ENCODE measurements at places on chromosomes 16 and 17. TPM values are rescaled to one million over a fixed set of nuclear protein-coding genes. Genes with fewer than 3 reads are reported as not detected.

DNA sequence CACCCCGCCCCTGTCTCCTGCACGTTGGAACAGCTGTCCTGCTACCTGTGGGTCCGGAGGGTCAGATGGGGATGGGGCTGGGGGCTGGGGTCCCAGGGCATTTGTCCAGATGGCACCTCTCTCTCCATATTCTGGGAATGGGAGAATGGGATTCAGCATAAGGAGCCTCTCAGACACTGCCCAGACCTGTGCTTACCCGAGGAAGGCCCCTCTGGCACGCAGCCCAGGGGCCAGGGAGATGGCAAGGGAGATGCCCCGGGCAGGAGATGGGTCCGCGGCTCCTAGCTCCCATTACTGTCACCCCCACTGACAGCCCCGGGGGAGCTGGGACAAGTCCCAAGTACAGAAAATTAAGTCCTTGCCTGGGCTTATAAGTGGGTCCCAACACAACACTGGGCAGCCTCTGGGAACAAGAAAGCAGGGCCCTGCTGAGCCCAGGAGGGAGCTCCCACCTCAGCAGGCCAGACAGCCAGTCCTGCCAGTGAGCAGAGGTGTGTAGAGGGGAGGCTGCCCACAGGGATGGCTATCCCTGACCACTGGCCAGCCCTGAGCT, 1.8 kb downstream of the VASN start:
- DNase-seq, result no peak

GRCh38 chr17:38738007-38738662, 8.0 kb downstream of the CISD3 start:
- DNase-seq, result no peak

DNA sequence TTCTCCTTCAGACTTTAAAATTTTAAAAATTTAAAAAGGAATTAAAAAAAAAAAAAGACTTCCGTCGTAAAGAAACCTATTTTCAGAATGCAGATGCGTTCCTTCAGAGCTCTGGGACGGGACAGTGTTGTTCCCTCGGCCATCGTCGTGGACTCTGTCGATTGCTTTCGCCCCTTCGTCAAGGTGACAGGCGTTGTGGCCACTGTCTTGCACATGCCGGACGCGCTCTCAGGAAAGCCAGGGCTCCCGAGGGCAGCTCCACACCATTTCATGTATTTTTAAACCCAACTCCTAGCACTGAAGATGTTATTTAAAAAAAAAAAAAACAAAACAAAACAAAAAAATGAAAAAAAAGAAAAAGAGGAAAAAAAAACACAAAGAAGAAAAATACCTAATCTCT, 22.3 kb downstream of the TMC6 start:
- DNase-seq, result no peak

- DNase-seq, result no peak
Observed at GRCh38 chr17:28684963-28685362, 23.0 kb downstream of the SUPT6H start.

Gene SPATA32
- 0.67 TPM for total RNA-seq

DNA sequence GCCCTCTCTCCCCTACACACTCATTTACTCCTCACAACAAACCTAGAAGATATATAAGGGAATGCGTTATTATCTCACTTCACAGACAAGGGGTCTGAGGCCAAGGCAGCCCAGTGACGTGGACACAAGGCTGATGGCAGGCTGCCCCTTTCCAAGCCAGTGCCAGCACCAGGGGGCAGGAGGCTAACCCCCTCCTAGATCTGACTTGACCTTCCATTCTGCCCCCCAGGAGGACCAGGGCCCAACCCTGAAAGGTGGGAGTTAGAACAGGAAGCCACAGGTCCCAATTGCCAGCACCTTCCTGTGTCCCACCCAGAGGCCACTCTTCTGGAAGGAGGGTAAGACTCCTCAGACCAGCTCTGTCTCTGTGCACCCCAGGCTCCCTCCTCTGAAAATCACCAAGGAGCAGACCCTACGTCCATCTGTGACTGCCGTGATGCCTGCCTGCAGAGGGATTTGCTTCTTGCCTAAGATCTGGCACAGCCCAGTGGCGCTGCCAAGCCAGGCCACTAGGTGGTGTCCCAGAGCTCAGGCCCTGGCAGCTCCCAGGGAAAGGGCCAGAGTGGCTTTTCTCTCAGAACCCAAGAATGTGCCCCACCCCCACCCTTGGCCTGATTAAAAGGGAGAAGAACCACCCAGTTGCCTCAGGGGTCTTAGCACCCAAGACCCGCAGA, 42.4 kb upstream of the MRPS23 start:
- peak; percentile 66 for DNase-seq

DNA sequence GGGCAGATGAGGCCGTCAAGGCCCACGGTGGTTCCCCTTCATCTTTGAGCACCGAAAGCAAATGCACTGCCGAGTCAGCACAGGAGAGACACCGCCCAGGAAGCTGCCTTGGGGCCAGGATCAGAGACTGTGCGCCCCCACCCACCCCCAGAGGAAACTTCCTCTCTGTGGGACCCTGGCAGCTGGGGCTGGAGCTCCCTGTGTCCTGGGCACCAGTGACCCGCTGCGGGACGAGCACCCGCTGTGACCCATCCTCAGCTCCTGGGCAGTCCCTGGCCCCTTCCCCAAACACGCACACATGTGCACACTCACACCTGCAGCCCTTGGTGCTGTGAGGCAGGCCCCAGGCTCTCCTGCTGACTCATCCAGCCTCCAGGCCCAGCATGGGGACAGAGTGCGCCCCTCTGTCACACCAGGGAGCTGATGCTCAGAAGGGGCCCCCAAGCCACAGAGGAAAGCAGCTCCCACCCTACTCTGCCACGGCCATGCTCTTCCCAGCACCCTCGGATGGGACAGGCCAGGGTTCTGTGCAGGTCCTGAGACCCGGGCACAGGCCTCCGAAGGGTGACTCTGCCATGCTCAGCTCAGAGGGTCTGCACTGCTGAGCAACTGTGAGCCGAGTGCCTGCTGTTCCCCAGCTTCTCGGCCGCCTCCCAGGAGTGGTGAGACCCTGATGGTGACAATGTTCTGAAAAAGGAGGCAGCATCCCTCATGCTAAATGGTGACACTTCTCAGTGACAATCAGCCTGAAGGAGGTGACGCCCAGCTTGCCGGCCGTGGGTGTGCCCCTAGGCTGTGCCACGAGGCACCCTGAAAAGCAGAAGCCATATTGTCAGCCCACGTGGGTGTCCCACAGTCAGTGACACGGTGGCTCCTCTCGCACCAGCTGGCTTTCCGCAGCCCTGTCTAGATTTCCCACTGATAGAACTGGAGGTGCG, 3.6 kb downstream of the PIEZO1 start:
- peak; percentile 64 for DNase-seq

- DNase-seq, result peak; percentile 77
Observed at GRCh38 chr16:66478733-66479511, 51.8 kb downstream of the BEAN1 start.

GRCh38 chr17:5381542-5381941, 37.9 kb downstream of the NUP88 start:
- DNase-seq, result no peak

Gene CNTNAP1
- total RNA-seq, result 1.3 TPM

Gene CACNG4
- not detected for total RNA-seq

Gene RBFOX1
- total RNA-seq, result not detected

Gene EVI2B
- 13.0 TPM for total RNA-seq

- no peak for DNase-seq
Observed at GRCh38 chr16:78444-79150, 572 bp downstream of the MPG start.

Gene MYADML2
- total RNA-seq, result not detected

GRCh38 chr16:74601126-74601871, 5.6 kb downstream of the GLG1 start:
- peak; percentile 73 for DNase-seq

All from activated T-helper 2 cell treated with anti-CD3 and anti-CD28 coated beads, Interferon-gamma antibody, Interleukin-2, Interleukin-4, amounts not matched to agents 10 μg/mL and 5 μg/mL and 100 μg/mL, durations not matched to agents 14 hours and 24 hours and 36 hours (primary cell).